Glutamatergic neuron (in vitro differentiated cells): ENCODE measurements at places on chromosomes 12 and 14. TPM values are rescaled to one million over a fixed set of nuclear protein-coding genes. Genes with fewer than 3 reads are reported as not detected.

GRCh38 chr12:124030510-124030909 is 57.5 kb downstream of the ZNF664 start:
- H3K27me3 ChIP-seq: peaks cover 7% of the 10 kb centered on the region
- H3K27ac ChIP-seq: peak overlapping the region; percentile 34
- DNase-seq: no peak
- no peaks in the 10 kb centered on the region for H3K36me3 ChIP-seq
- peaks cover 24% of the 10 kb centered on the region for H3K4me1 ChIP-seq
- H3K4me3 ChIP-seq: peak overlapping the region; percentile 23

Gene SART3
- 72.6 TPM for total RNA-seq

GRCh38 chr12:42756841-42757623 is 167.5 kb upstream of the PRICKLE1 start:
- no peaks in the 10 kb centered on the region for H3K27me3 ChIP-seq
- H3K36me3 ChIP-seq: no peaks in the 10 kb centered on the region
- no peak overlapping the region for H3K27ac ChIP-seq
- DNase-seq: no peak
- H3K4me1 ChIP-seq: peaks cover 6% of the 10 kb centered on the region

- H3K36me3 ChIP-seq: no peaks in the 10 kb centered on the region
- no peak overlapping the region for H3K4me3 ChIP-seq
- no peak for DNase-seq
- no peak overlapping the region for H3K27ac ChIP-seq
Measured at GRCh38 chr12:94111302-94111701, 37.1 kb upstream of the PLXNC1 start.

DNA sequence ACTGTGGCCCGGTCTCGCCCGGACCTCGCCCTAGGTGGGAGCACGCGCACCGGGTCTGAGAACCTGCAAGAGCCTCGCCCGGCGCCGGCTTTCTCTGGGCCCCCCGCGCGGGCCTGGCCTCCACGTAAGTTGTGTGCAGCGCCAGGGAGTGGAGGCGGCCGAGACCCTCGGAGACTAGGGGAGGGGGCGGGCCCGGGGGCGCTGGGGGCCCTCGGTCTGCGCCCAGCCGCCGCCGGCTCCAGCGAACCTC is 183 bp upstream of the PRMT8 start:
- H3K27ac ChIP-seq: peak overlapping the region; percentile 97
- H3K27me3 ChIP-seq: peaks cover 23% of the 10 kb centered on the region
- H3K4me3 ChIP-seq: no peak overlapping the region
- H3K36me3 ChIP-seq: no peaks in the 10 kb centered on the region

GRCh38 chr12:94805749-94806529 is 155.6 kb upstream of the TMCC3 start:
- H3K4me1 ChIP-seq: no peaks in the 10 kb centered on the region
- peaks cover 7% of the 10 kb centered on the region for H3K36me3 ChIP-seq
- no peak overlapping the region for H3K27ac ChIP-seq
- H3K4me3 ChIP-seq: no peak overlapping the region
- DNase-seq: no peak

Gene RND1
- 1.8 TPM for total RNA-seq

- no peak overlapping the region for H3K27ac ChIP-seq
- no peak for DNase-seq
Measured at GRCh38 chr12:131093604-131093955, 139.9 kb downstream of the ADGRD1 start.

GRCh38 chr14:24408764-24409163 is 10.0 kb downstream of the NYNRIN start:
- H3K4me1 ChIP-seq: peaks cover 19% of the 10 kb centered on the region
- peaks cover 3% of the 10 kb centered on the region for H3K27me3 ChIP-seq
- no peak overlapping the region for H3K4me3 ChIP-seq

- no peak for DNase-seq
- H3K36me3 ChIP-seq: peaks cover 4% of the 10 kb centered on the region
- H3K4me3 ChIP-seq: no peak overlapping the region
- H3K4me1 ChIP-seq: peaks cover 33% of the 10 kb centered on the region
- H3K27ac ChIP-seq: no peak overlapping the region
Measured at GRCh38 chr14:102195446-102195845, 55.7 kb downstream of the WDR20 start.

Gene MRPS35
- total RNA-seq: 27.4 TPM

DNA sequence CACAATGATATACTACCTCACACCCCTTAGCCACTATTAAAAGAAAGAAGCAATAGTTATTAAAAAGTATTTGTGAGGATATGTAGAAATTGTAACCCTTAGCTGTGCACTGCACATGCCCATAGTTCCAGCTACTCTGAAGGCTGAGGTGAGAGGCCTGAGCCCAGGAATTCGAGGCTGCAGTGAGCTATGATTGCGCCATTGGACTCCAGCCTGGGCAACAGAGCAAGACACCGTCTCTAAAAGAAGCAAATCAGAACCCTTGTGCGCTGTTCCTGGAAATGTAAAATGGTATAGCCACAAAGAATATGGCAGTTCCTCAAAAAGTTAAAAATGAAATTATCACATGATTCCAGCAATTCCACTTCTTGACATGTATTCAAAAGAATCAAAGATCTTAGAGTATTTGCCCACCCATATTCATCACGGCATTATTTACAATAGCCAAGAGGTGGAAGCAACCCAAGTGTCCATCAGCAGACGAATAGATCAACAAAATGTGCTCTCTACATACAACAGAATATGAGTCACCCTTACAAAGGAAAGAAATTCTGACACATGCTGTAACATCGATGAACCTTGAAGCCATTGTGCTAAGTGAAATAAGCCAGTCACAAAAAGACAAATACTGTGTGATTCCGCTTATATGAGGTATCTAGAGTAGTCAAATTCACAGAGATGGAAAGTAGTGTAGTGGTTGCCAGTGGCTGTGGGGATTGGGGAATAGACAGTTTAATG is 23.7 kb upstream of the YLPM1 start:
- no peaks in the 10 kb centered on the region for H3K36me3 ChIP-seq
- no peak overlapping the region for H3K27ac ChIP-seq
- no peak for DNase-seq

GRCh38 chr12:122201381-122201780 is 2.1 kb upstream of the B3GNT4 start:
- peaks cover 12% of the 10 kb centered on the region for H3K27me3 ChIP-seq
- no peak overlapping the region for H3K4me3 ChIP-seq
- no peaks in the 10 kb centered on the region for H3K4me1 ChIP-seq

DNA sequence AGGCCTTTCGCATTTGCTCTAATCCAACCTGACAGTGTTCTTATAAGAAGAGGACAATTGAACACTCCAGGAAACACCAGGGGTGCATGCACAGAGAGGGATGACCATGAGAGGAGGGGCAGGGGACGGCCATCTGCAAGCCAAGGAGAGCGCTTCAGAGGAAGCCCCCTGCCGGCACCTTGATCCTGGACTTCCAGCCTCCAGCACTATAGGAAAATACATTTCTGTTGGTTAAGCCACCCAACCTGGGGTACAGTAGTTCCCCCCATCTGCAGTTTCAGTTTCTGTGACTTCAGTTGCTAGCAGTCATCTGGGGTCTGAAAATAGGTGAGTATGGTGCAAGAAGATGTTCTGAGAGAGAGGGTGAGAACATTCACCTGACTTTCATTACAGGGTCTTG is 64.7 kb downstream of the CLMN start:
- DNase-seq: no peak
- H3K4me3 ChIP-seq: no peak overlapping the region
- H3K27me3 ChIP-seq: no peaks in the 10 kb centered on the region
- H3K4me1 ChIP-seq: peaks cover 25% of the 10 kb centered on the region
- H3K27ac ChIP-seq: no peak overlapping the region

- no peak overlapping the region for H3K27ac ChIP-seq
- no peaks in the 10 kb centered on the region for H3K4me1 ChIP-seq
Measured at GRCh38 chr12:105393587-105393986, 63.1 kb downstream of the C12orf75 start.

Gene GZMH
- not detected for total RNA-seq

Gene TTC9
- 8.6 TPM for total RNA-seq

DNA sequence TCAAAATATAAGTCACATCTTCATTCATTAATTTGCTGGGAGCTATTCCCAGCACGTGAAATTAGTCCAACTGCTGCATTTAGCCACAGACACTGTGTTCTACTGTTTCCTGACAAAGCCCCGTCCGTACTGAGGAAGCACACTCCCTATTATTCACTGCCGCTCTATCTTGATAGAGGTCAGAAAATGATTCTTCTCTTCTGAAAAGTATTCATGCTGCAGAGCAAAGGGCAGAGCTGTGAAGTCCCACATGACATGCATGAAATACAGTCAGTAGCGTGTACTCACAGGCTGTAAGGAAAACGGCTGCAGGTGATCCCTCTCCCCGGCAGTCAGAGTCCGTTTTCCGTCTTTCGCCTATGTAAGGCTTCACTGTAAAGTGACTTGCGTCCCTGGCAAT is 302.5 kb upstream of the FKBP4 start:
- H3K27ac ChIP-seq: no peak overlapping the region
- H3K36me3 ChIP-seq: no peaks in the 10 kb centered on the region
- H3K4me1 ChIP-seq: peaks cover 44% of the 10 kb centered on the region
- no peak overlapping the region for H3K4me3 ChIP-seq

- H3K36me3 ChIP-seq: peaks cover 18% of the 10 kb centered on the region
- H3K4me1 ChIP-seq: peaks cover 4% of the 10 kb centered on the region
- H3K27me3 ChIP-seq: peaks cover 3% of the 10 kb centered on the region
- DNase-seq: no peak
- H3K27ac ChIP-seq: no peak overlapping the region
- H3K4me3 ChIP-seq: no peak overlapping the region
Measured at GRCh38 chr14:100887728-100888335, 15.7 kb downstream of the RTL1 start.

Gene E2F7
- total RNA-seq: 4.2 TPM

Gene SERPINA9
- not detected for total RNA-seq

Gene PITPNM2
- total RNA-seq: 19.6 TPM

DNA sequence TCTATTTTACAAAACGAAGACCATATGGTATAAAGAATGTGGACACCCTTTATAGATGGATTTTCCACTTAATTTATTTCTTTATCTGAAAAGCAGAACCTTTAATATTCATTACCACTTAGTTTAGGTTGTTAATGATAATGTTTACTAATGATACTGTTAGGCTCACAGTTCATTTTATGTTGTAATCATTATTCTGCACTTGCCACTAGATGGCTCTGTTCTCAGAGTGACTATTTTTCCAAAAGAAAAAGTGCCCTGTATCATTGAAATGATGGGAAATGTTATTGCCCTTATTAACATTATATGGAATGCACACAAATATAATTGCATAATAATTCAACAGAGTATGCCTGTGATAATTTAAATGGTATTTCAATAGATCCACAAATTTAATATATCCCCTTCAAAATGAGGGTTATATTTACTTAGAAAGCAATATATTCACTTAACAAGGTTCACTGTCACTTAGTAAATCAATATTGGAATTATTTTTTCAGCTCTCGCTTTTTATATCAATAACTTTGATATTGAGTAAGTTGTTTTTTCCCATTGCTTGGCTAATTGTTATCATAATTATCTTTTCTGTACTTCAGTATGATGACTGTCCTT is 95.7 kb downstream of the PDE3A start:
- no peak overlapping the region for H3K27ac ChIP-seq
- peaks cover 7% of the 10 kb centered on the region for H3K4me1 ChIP-seq
- no peaks in the 10 kb centered on the region for H3K27me3 ChIP-seq

GRCh38 chr12:95733141-95733825 is 57.3 kb downstream of the NTN4 start:
- no peaks in the 10 kb centered on the region for H3K4me1 ChIP-seq
- H3K27me3 ChIP-seq: no peaks in the 10 kb centered on the region
- no peak for DNase-seq
- H3K27ac ChIP-seq: no peak overlapping the region

- H3K4me3 ChIP-seq: no peak overlapping the region
- no peak overlapping the region for H3K27ac ChIP-seq
- DNase-seq: no peak
- peaks cover 5% of the 10 kb centered on the region for H3K4me1 ChIP-seq
- H3K27me3 ChIP-seq: no peaks in the 10 kb centered on the region
Measured at GRCh38 chr14:29587761-29588470, 339.7 kb downstream of the PRKD1 start.

- H3K27me3 ChIP-seq: peaks cover 4% of the 10 kb centered on the region
- H3K36me3 ChIP-seq: peaks cover 13% of the 10 kb centered on the region
- peaks cover 10% of the 10 kb centered on the region for H3K4me1 ChIP-seq
- DNase-seq: no peak
- no peak overlapping the region for H3K4me3 ChIP-seq
Measured at GRCh38 chr12:95240556-95240955, 22.9 kb downstream of the VEZT start.

- H3K27me3 ChIP-seq: peaks cover 37% of the 10 kb centered on the region
- peaks cover 9% of the 10 kb centered on the region for H3K4me1 ChIP-seq
- DNase-seq: no peak
- H3K4me3 ChIP-seq: peak overlapping the region; percentile 42
- no peak overlapping the region for H3K27ac ChIP-seq
Measured at GRCh38 chr12:6771091-6771495, 1.2 kb upstream of the LAG3 start.

- H3K4me1 ChIP-seq: peaks cover 4% of the 10 kb centered on the region
- H3K36me3 ChIP-seq: peaks cover 4% of the 10 kb centered on the region
- no peak for DNase-seq
- H3K27me3 ChIP-seq: peaks cover 3% of the 10 kb centered on the region
- H3K27ac ChIP-seq: no peak overlapping the region
- no peak overlapping the region for H3K4me3 ChIP-seq
Measured at GRCh38 chr12:104747955-104748354, 210.1 kb downstream of the SLC41A2 start.

GRCh38 chr12:94182986-94183707 is 34.8 kb downstream of the PLXNC1 start:
- DNase-seq: no peak
- H3K27ac ChIP-seq: no peak overlapping the region
- H3K27me3 ChIP-seq: no peaks in the 10 kb centered on the region
- H3K4me1 ChIP-seq: no peaks in the 10 kb centered on the region
- peaks cover 4% of the 10 kb centered on the region for H3K36me3 ChIP-seq
- H3K4me3 ChIP-seq: no peak overlapping the region

Gene EML5
- 2.1 TPM for total RNA-seq

GRCh38 chr12:12191008-12191407 is 75.8 kb downstream of the LRP6 start:
- H3K4me3 ChIP-seq: no peak overlapping the region
- DNase-seq: no peak
- H3K27me3 ChIP-seq: no peaks in the 10 kb centered on the region
- H3K4me1 ChIP-seq: peaks cover 10% of the 10 kb centered on the region
- no peak overlapping the region for H3K27ac ChIP-seq

- DNase-seq: no peak
- no peaks in the 10 kb centered on the region for H3K4me1 ChIP-seq
- H3K36me3 ChIP-seq: no peaks in the 10 kb centered on the region
- H3K4me3 ChIP-seq: no peak overlapping the region
- H3K27ac ChIP-seq: no peak overlapping the region
Measured at GRCh38 chr14:26328791-26329190, 269.0 kb downstream of the NOVA1 start.
